Mesenteric fat pad (tissue), 1 donor: ENCODE measurements at places on chromosomes 6 and 20. TPM values are rescaled to one million over a fixed set of nuclear protein-coding genes. Genes with fewer than 3 reads are reported as not detected.

DNA sequence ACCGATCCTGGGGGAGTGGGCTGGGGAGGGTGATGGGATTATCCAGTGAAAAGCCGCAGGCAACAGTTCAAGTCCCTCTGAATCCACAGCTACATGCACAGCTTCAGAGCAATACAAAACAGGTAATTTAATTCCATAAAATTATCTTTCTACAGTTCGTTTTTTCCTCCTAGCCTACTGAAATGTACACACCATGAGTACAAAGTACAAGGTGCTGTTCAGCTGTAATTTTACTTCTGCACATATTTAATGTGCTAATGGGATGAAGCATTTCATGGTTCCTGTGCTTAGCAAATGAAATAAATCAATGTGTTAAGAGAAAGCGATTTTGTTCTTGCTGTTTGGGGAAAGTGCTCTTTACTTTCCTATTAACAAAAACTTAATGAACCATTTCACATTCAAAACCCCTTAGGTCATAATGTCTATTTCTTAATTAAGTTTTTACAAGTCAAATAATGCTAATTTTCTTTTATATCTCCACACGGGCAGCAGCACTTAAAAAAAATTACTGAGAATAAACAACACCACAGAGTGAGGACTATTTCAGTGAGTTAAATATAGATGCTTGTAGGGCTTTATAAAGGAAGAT is 71.8 kb downstream of the INSM1 start:
- no peak for DNase-seq

DNA sequence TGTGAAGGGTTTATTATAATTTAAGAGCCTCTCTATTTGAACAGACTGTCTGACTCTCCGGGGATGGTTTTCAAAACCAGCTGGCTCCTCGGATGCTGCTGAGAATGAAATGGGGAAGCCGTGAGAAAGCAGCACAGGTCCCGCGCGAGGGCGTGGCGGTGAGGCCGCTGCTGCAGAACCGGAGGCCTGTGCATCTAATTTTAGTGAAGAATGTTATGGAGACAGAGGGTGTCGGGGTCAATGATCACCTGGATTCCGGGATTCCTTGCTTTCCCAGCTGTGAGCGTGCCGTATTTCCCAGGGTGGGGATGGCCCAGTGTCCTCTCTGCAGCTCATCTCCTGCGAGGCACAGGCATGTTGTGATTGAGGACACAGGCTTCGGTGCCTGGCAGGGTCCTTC is 348.0 kb downstream of the CDH4 start:
- no peak for DNase-seq

GRCh38 chr6:33860706-33861474 is 57.1 kb upstream of the MLN start:
- no peak for DNase-seq

DNA sequence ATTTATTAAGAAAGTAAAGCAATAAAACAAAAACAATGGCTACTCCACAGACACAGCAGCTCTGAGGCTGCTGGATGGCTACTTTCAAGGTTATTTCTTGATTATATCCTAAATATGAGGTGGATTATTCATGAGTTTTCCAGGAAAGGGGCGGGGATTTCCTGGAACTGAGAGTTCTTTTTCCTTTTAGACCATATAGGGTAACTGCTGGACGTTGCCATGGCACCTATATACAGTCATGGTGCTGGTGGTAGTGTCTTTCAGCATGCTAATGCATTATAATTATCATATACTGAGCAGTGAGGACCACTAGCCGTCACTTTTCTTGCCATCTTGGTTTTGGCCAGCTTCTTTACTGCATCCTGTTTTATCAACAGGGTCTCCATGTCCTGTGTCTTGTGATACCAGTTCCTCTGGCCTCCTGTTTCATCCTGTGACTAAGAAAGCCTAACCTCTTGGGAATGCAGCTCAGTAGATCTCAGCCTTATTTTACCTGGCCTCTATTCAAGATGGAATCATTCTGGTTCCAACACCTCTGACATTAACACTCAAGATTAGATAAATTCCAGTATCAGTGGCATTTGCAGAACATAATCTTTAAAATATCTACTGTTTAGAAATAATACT is 32.3 kb upstream of the TRDN start:
- DNase-seq: no peak

DNA sequence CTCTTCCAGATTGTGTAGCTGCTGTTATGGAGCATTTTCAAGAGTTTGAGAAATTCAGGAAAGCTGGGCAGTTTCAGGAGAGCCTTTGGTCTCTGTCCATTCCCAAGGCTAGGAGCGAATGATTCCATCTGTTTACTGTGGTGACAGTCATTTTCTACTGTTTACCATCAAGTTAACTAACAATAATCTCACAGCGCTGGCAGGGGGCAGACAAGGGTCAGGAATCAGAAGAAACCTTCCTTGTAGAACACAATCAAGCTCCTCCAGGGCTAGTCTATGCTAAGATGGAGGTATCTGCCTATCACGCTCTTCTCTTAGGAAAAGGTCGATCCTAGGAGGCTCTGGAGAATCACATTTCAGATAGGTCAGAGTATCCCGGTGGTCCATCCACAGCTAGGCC is 293.9 kb downstream of the KIF16B start:
- no peak for DNase-seq

GRCh38 chr6:163635315-163635714 is 220.8 kb downstream of the QKI start:
- DNase-seq: no peak

DNA sequence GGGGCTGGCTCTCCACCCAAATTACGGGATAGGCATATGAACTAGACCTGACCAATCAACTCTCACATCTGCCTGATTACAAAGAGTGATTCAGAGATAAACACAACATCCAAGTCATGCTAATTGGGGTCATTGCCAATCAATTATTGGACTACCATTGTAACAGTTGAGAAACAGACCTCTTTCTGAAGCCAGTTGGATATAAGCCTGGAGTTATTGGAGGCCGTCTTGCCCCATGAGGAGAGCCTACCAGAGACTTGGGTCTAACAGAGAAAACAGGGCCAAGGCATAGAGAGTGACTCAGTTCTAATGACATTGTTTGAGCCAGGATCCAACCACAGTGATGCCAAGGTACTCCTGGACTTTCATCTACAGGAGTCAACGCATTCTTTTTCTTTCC is 39.4 kb upstream of the HIVEP2 start:
- DNase-seq: no peak

DNA sequence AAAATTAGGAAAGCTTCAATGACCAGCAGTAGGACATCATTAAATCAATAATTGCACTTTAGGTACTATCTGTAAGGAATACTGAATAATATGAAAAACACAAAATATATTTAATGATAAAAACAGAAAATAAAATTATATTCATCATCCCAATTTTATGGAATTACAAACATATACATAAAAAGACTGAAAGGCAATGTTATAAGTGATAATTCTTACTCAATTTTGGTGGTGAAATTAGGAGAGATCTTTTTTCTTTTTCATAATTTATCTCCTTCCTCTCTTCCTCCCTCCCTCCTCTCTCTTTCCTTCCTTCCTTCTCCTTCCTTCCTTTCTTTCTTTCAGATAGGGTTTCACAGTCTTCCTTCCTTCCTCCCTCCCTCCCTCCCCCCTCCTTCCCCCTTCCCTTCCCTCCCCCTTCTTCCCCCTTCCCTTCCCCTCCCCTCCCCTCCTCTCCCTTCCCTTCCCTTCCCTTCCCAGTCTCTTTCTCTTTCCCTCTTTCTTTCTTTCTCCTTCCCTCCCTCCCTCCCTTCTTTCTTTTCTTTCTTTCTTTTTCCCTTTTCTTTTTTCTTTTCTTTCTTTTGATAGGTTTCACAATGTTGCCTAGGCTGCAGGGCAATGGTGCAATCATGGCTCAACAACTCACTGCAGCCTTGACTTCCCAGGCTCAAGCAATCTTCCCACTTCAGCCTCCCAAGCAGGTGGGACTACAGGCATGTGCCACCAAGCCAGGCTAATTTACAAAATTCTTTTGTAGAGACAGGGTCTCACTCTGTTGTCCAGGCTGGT is 36.8 kb downstream of the RSPH3 start:
- DNase-seq: no peak

GRCh38 chr6:76120302-76120701 is 47.8 kb upstream of the IMPG1 start:
- DNase-seq: no peak

- DNase-seq: no peak
Observed at GRCh38 chr20:3276680-3277015, 37.7 kb upstream of the SLC4A11 start.

DNA sequence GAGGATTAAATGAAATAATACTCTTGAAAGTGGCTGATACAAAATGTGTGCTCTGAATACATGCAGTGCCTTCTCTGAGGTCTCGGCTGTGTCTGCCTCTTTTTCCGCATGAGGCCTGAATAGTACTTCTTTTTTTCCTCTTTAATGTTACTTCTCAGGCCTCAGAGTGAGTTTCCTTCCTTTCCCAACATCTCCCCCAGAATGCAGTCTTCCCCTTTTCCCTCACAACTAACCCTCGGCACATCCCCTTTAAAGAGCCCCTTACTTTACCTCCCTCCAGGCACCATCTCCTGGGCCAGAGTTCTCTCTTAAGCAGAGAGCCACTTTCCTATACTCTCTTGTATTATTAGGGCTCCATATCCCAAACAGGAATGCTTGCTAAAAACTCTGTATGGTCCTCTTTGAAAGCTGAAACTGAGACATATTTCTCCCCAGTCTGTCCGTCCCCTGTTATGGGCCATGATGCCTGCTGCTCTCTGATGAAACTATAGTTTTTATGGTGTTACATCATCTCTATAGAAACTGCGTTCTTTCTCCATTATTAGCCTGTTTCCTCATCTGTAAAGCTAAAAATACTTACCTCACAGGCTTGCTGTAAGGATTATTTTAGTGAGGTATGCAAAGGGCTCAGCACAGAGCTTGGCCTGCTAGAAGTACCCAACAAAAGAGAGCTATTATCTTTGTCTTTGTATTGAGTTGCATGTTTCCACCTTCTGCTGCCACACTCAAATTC is 2.3 kb downstream of the PLAGL2 start:
- no peak for DNase-seq

DNA sequence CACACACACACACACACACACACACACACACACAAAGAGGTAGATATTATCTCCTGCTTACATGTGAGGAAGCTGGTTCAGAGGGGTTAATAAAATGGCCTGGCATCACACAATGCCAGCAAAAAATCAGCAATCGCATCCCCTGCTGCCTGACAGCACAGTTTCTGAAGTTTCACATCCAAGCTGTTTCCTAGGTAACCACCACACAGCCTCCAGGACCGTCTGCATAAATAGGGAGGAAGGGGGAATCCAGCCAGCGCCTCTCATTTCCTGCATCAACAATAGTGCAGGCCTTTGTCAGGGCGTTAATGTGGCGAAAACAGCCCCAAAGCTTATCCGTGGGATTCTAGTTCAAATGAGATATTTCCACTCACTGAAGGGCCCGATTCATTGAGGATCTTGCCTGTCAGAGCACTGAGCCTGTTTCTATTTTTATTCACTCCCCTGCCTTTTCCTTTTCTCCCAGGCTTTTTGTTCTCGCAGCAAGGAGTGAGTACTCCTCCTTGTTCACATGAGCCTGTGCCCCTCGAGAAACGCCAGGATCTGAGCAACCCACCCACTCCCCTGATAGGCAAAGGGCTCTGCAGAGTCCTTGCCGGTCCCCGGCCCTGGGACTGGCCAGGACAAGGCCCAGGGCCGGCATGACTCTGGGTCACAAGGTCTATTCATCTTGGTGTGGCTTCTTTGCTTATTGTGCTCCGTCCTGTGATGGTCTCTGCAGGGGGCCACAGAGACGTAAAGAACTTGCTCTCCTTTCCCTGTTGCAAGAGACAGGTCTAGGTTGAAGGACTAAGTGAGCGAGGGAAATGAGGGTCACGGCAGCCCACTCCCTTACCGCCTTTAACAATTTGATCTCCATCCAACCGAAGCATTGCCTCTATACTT is 32.7 kb downstream of the TUBB2B start:
- no peak for DNase-seq

DNA sequence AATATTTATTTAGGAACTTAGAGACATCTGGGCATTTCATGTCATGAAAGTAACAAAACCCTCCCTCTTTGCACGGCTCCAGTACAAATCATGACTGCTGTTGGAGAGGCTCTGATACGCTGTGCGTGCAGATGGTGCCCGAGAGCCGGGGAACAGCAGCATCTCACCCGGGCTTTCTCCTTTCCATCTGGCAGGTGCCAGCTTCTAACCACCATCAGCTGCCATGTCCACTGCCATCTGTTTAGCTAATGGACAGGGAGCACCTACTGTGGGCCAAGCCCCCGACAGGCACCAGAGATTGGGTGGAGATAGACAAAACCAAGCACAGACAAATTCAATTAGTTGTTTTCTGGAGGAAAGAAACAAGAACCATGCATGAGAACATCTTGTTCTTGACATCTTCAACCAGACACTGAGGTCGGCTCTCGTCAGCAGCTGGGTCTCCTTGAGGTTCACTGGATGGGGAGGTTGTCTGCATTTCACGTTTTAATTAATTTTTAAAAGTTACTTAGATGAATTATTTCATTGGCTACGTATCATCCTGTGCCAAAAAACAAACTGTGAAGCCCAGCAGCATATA is 323.7 kb downstream of the THBS2 start:
- DNase-seq: no peak

- no peak for DNase-seq
Observed at GRCh38 chr6:19452495-19452894, 384.7 kb upstream of the ID4 start.

- no peak for DNase-seq
Observed at GRCh38 chr6:52552278-52552643, 24.6 kb downstream of the TRAM2 start.

- no peak for DNase-seq
Observed at GRCh38 chr6:17577059-17577458, 23.0 kb upstream of the FAM8A1 start.

DNA sequence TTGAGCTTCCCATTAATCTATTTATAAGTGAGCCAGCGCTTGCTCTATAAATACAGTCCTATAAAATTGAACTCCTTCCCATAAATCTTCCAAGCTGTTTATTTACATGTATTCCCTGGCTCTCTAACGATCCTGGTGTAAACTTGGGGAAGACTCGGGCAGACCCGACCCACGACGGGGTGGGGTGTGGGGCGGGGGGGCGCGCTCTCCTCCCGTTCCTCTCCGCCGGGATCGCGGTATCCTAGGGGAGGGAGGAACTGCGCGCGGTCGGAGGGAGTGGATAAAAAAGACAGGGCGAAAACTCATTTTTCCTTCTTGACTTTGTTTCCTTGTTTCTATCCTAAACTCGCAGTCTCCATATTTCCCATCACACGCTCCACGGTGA is 31.1 kb downstream of the TFAP2B start:
- no peak for DNase-seq

The BPI gene
- total RNA-seq: not detected

The ZSCAN23 gene
- total RNA-seq: 1.5 TPM

The MCM3 gene
- 22.2 TPM for total RNA-seq

The OPN5 gene
- not detected for total RNA-seq

The PPP1R14C gene
- 0.26 TPM for total RNA-seq

The SSTR4 gene
- total RNA-seq: not detected

The IMPG1 gene
- total RNA-seq: not detected

The C20orf144 gene
- not detected for total RNA-seq

The BPIFB4 gene
- total RNA-seq: not detected

The TUBB2B gene
- total RNA-seq: 12.2 TPM

The NOTCH4 gene
- 113 TPM for total RNA-seq
